ENCODE measurements at places on chromosomes 7 and 10.

GRCh38 chr7:158609313-158609974 is 21.8 kb upstream of the PTPRN2 start:
- DNase-seq: no peak

DNA sequence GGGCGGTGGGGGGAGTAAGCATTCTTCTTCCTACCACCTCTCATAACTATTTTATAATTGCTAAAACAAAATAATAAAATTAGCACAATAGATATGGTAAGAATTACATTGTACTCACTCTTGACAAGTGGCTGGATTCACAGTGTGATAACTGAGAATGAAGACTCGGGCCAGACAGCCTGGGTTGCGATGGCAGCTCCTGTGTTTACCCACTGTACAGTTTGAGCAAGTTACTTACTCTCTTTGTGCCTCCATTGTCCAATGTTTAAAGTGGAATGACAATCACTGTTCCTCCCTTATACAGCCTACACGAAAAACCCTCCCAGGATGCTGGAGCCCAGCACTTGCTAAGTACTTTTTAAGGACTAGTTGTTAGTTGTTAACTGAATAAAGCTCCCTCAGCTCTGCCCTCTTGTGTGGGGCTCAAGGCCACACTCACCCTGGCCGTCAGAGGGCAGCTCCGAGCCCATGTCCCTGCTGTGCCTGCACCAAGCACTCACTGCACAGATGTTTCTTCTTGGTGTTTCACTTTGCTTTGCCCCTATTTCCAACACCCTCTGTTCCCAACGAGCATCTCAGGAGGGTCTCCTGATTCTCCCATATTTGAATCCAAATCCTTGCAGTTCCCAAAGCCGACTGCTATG is 56.4 kb upstream of the NPS start:
- no peak for DNase-seq

GRCh38 chr10:65313406-65313805 is 1612.4 kb upstream of the LRRTM3 start:
- DNase-seq: no peak

DNA sequence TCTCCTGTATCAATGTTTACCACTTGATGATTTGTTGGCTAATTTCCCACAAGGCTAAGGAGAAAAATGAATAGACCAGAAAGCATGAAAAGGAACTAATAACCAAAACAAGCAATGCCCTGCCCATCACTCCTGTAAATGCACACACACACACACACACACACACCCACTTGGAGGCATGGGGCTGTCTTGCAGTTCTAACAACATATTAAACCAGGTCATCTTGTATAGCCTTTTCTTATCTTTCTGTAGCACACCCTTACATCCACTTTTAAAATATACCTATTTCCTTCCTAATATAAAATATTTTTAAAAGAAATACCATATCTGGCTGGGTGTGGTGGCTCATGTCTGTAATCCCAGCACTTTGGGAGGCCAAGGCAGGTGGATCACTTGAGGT is 105.3 kb downstream of the CTTNBP2 start:
- DNase-seq: no peak

DNA sequence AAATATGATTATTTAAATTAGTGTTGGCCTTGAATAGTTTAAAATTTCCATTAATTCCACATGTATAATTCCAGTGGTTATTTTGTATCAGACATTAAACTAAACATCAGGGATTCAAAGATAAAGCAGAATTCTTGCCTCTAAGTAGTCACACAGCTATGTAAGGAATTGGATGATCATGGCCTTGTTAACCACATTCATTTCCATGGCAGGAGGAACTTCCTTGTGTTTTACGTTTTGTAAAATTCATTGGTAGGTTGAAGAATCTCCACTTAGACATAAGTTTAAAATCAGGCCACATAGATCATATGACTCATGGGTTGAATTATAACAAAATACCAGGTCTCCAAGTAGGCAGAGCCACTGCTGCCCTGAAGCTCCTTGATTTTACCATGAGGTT is 289.7 kb downstream of the PLXDC2 start:
- DNase-seq: no peak

All from NCI-H1930 (cell line).